ENCODE measurements at places on chromosomes 1 and 21. TPM values are rescaled to one million over a fixed set of nuclear protein-coding genes. Genes with fewer than 3 reads are reported as not detected.

GRCh38 chr1:246283771-246284410 lies 223.2 kb downstream of the SMYD3 start:
- DNase-seq = no peak

- DNase-seq = no peak
Measured at GRCh38 chr1:13794231-13795187, 94.5 kb downstream of the PRDM2 start.

GRCh38 chr1:105373681-105374080 lies 1624.0 kb downstream of the AMY1C start:
- DNase-seq = no peak

Gene IRF6
- total RNA-seq = 160 TPM

DNA sequence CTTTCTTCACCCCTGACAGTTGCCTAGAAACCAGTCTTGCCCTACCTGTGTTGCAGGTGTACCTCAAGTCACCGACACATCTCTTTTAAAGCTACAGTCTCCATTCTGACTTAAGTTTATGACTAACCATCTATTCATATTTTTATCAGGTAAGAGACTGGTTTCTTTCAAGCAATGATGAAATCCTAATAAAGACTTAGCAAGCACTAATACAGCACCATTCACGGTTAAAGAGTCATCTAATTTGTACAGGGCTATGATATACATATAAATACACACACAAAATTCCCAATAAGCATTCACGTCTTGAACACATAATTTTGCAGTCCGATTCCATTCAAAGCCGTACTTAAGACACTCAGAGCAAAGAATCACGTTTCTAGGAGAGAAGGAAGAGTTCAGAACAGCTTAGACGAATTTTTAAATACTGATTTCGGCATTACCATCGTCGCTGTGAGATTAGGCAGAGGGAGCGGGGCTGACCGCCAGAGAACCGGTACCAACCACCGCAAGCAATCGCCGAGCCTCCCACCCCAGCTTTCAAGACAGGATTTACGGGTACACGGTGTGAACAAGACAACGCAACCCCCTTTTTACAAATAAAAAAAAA lies 943 bp downstream of the ERRFI1 start:
- DNase-seq = peak; percentile 63

Gene RABIF
- 9.4 TPM for total RNA-seq

GRCh38 chr21:17742181-17742580 lies 77.0 kb downstream of the C21orf91 start:
- peak; percentile 58 for DNase-seq

DNA sequence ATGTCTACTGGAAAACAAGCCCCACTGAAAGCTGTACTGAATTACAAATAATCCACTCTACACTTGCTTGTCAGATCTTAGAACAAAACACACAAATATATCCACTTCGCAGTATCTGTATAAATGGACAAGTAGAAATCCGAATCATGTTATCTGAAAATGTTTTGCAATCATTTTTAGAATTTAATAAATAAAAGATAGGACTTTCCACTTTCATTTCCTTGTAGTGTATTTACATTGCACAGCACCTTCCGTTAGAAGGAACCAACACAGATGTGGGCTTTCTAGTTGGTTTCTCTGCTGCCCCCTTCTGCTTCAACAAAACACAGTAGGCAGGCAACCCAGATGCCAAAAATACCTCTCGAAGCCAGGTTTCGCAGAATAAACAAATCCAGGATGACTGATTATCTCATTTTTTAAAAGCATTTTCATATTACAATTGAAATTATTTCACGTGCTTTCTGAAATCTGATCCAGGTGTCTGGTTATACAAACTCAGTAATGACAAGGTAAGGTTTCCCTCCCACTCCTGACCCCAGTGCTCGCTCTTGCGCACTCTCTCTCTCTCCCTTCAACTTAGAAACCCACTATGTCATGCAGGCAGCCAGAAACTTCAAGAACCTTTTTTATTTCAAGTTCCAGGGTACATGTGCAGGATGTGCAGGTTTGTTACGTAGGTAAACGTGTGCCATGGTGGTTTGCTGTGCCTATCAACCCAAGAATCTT lies 389.9 kb downstream of the SMYD3 start:
- no peak for DNase-seq

Gene KDF1
- 32.8 TPM for total RNA-seq

GRCh38 chr21:41360072-41360821 lies 1.6 kb upstream of the MX2 start:
- no peak for DNase-seq

DNA sequence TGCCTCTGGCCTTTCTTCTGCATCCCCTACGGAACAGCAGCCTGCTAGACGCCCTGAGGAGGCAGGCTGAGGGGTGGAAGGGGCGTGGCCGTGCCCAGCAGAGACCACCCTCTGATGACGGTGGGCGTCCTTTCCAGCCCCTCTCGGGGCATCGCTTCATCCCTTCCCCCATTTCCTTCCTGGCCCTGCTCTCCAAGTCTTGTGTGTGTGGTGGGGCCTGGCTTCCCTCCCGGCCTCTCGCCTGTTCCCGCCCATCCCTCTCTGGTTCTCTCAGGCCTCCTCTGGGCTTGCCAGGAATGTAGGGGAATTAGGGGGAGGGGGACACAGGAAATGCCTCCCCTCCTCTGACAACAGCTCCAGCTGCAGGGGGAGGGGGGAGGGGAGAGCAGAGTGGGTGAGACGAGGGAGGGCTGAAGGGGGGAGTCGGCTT lies 51.1 kb downstream of the SKI start:
- no peak for DNase-seq

GRCh38 chr1:156076609-156077429 lies 5.4 kb downstream of the MEX3A start:
- DNase-seq = no peak

GRCh38 chr1:235079443-235080296 lies 49.0 kb downstream of the TOMM20 start:
- peak; percentile 95 for DNase-seq

- no peak for DNase-seq
Measured at GRCh38 chr1:70934194-70934961, 113.2 kb downstream of the PTGER3 start.

GRCh38 chr1:154481053-154481452 lies 21.0 kb upstream of the TDRD10 start:
- DNase-seq = no peak

- DNase-seq = peak; percentile 20
Measured at GRCh38 chr21:17045214-17045853, 467.5 kb upstream of the CXADR start.

DNA sequence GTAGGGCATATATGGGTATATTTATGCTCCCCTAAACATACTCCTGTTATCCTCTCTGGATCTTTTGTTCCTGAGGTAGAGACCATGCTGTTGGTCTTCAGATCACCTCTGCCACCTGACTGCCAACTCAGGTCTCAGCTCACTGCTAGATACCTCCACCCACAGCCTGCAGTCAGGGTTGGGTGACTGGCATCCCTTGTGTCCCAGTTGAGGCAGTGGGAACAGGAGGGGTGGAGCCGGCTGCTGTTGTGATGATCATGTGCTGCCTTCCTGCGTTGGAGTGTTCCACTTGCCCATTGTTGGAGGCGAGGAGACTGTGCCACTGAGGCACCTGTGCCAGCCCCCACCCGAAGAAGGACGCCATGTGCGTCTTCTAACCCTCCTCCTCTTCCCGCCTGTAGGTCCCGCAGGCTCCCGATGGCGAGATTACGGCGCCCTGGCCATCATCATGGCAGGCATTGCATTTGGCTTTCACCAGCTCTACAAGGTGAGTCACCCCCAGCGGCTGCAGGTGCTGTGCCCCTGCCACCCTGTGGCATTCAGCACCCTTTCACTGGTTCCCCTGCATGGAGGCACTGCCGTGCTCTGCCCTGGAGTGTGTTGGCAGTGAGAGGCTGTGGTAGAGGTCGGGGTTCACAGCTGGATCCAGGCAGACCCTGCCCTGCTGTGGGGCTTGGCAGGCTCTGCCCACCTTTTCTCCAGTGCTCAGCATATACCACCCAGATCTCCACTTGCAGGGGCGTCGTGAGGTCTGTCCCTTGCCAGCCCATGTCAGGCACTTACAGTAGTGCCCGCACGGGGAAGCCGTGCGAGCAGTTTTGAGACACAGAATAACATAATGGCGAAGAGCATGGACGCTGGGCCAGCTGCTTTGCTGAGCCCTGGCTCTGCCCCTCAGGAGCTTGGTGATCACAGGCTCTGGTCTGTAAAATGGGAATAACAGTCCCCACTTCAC lies 143.5 kb downstream of the PEX14 start:
- no peak for DNase-seq

GRCh38 chr1:237851210-237851845 lies 39.4 kb downstream of the ZP4 start:
- peak; percentile 13 for DNase-seq

Gene KCNJ6
- not detected for total RNA-seq

Gene SLAMF9
- 0.44 TPM for total RNA-seq

- DNase-seq = no peak
Measured at GRCh38 chr1:192959657-192960186, 99.4 kb downstream of the UCHL5 start.

Gene TRPM2
- 1.1 TPM for total RNA-seq

Gene TRAF3IP3
- total RNA-seq = not detected

DNA sequence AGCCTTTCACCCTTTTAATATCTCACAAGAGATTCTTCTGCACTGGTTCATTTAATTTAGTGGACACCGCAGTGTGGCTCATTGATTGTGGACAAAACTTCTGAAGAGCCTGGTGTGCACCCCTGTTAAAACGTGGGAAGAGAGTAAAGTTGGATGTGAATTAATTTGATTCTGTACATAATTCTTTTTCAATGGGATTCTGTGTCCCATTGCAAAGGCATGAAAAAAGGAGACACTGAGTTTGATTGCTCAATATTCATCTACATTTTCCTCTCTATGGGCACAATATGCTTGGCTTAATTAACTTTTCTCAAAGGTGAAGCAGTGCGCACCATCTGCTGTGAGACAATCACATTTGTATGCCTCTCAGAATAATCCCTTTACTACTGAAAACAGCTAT lies 95.1 kb downstream of the BARHL2 start:
- no peak for DNase-seq

- peak; percentile 34 for DNase-seq
Measured at GRCh38 chr1:180881806-180882509, 30.7 kb upstream of the KIAA1614 start.

Gene MRPS14
- total RNA-seq = 28.5 TPM

DNA sequence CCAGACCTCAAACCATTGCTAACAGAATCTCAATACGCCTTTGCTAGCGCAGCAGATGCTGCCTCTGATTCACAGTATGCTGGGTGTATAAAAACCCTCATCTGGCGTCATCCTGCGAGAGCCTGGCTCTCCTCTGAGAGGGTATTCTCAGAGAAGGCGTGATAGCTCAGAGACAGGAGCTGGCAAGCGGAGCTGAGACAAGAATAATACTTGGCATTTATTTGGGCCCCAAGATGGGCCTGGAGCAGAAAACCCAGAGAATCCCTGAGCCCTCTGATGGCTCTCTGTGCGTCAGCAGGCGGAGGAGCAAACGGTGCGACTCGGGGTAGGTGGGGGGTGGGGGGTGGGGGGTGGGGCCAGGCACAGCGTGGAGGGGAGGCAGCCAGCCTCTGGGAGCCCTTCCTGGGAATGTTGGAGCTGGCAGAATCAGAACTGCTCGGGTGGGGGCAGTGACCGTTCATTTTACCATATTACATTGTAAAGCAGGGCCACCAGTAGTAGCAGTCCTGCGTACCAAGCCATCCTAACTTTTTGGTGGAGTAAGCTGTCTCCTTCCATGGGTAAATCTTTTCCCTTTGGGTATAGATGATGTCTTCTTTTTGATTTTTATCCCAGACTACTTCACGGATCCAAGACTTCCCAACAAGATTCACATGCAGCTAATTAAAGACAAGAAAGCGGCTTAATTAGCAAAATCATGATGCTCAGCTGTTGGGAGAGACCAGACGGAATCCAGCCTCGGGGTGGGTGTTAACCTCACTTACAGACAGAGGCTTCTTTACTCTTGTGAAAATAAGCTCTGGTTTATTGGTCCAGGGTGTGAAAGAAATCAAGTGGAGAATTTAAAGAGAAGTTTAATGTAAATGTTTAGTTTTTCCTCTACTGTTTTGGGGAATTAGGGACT lies 7.1 kb downstream of the RIIAD1 start:
- DNase-seq = no peak

Gene OR2T33
- not detected for total RNA-seq

Gene UBE2U
- not detected for total RNA-seq

DNA sequence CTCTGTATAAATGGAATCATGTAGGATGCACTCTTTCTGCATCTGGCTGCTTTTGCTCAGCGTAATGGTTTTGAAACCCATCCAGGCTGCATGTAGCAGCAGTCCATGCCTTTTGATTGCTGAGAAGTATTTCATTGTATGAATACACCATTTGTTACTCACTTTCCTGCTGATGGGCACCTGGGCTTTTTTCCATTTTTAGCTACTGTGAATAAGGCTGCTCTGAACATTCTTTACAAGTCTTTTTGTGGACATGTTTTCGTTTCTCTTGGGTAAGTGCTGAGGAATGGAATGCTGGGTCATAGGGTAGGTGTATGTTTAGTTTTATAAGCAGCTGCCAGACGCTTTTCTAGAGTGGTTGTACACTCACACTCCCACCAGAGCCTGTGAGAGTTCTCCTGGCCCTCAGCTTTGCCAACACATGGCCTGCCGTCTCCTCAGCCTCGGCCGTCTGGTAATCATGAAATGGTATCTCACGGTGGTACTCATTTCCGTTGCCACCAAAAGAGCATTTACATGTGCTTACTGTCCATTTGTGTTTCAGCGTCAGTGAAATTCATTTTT lies 22.7 kb downstream of the SLX9 start:
- peak; percentile 92 for DNase-seq

Gene MRPL24
- total RNA-seq = 145 TPM

Gene MCOLN2
- 2.5 TPM for total RNA-seq

- no peak for DNase-seq
Measured at GRCh38 chr1:78549891-78550290, 59.1 kb downstream of the PTGFR start.

GRCh38 chr21:44492567-44493385 lies 37.5 kb downstream of the LRRC3 start:
- no peak for DNase-seq

GRCh38 chr1:28933277-28933676 lies 18.9 kb downstream of the EPB41 start:
- DNase-seq = no peak

GRCh38 chr1:210262167-210262896 lies 29.7 kb downstream of the SERTAD4 start:
- DNase-seq = no peak

Gene HEYL
- 0.03 TPM for total RNA-seq

Gene FCGR1A
- total RNA-seq = not detected

All from foreskin keratinocyte (primary cell).